Mesenchymal stem cell (in vitro differentiated cells and primary cell): ENCODE measurements at places on chromosomes 2 and 18.

DNA sequence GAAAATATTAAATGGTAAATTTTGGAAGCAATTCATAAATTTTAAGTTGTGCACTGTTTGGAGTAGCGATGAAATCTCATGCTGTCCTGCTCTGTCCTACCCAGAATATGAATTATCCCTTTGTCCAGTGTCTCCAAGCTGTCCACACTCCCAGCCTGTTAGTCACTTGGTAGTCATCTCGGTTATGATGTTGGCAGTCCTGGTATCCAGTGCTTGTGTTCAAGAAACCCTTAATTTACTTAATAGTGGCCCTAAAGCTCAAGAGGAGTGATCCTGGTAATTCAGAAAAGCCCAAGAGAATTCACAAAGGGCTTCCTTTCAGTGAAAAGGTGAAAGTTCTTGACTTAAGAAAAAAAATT, 71.8 kb upstream of the STAM2 start:
- no peak for DNase-seq

DNA sequence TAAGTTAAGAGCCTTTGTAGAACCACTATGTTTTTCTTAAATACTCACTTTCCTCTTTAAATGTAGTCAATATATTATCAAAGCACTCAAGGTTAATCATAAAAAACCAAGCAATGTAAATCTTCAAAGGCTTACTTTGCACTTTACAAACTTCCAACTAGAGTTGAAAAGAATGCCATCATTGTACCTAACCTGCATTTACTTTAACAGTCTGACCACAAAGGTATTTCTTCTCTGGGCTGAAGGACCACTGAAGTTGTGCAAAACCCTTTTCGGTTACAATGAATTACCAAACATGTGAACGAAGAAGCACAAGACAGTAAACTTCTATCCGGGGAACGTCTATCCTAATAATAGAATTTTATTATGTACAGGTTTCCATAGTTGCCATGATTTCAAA, 3.0 kb downstream of the HNRNPLL start:
- peak; percentile 41 for DNase-seq

- no peak for DNase-seq
These were observed 47.5 kb downstream of the ANO7 start for GRCh38 chr2:241235859-241236593.

GRCh38 chr2:19738707-19739106, 163.1 kb downstream of the TTC32 start:
- DNase-seq, result no peak

DNA sequence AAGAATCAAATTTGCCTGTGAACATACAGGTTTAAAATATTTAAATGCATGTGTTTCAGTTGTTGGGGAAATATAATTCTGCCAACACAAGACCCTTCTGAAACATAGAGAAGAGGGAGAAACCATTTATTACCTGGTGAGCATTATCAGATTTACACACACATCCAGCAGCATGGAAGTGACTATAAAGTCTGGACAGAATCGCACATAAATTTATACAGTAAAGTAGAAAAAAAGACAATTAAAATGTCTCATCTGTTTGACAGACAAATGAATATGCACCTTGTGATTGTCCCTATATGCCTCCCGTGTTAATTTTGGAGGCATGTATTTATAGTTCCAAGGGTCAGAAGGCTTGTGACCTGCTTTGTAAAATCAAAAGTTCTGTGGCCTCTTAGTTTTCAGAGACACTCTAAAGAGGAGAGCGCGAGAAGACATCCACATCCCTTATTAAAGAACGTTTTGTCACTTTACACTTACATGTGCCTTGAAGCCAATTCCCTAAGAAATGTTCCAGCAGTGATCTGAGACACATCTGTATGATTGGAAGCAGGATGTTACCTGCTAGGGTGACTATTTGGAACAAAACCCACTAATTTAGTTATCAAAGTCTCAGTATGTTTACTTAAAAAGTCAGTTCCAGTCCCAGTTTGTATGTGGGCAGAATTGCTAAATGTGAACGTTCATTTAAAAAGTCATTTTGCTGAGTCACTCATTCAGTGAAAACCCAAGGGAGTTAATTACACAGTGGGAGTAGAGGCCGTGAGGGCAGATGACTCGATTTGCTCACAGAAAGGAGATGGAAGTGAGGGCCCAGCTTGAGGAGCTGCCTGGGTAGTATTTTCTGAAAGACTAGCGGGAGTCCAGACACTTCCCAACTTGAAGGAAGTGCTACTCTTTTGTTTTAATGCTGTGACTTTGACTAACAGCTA, 527.6 kb upstream of the MEX3C start:
- DNase-seq, result no peak

DNA sequence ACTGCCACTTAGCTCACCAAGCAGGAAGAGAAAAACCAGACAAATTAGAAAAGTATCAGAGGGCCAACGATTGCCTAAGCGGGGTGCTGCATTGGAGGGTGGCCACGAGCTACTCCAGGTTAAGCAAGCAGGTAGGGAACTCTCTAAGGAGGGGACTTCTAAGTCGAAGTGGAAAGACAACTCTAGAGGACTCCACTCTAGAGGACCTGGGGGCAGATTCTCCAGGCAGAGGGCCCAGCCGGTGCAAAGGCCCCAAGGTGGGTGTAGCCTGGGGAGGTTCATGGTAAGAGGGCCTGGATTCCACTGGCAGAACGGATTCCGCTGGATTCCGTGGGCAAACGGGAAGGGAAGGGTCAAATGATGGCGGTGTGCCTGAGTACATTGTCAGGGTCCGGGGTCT, 12.7 kb downstream of the FBLN7 start:
- no peak for DNase-seq

DNA sequence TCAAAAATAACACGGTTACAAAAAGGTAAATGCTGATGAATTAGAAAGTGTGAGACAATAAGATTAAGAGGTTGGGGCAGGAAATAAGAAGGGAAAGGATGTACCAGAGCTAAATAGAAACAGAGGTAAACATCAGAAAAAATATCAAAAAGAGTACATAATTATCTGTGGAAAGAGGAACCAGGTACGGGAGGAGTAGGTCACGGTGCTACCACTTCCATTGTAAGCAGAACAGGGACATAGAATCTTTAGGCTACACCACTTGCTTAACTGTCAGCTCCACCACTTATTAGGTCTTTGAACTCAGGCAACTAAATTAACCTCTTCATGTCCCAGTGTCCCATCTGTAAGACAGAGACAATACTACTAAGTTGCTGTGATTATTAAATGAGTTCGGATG, 350.3 kb downstream of the LRATD1 start:
- no peak for DNase-seq

GRCh38 chr18:79344208-79344581, 51.5 kb upstream of the NFATC1 start:
- DNase-seq, result no peak

- no peak for DNase-seq
These were observed 149.9 kb upstream of the TTC39C start for GRCh38 chr18:23864624-23865023.

DNA sequence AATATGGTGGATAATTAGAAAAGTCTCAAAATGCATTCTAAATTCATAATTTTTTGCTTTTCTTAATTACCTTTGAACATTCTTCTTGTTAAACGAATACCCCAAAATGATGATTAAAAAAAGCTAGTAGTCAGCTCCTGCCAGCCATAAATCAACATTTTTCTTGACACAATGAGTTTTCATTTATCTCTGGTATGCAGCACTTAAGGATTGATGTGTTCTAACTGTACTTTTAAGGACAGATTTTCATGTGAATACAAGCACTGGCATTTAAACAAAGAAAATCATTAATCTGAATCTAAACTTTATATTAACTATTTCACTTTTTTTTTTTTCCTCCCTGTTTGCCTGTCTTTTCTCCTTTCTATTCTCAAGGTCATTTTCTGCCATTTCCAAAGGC, 976.8 kb downstream of the TMEM182 start:
- no peak for DNase-seq

GRCh38 chr2:165634282-165634681, 159.8 kb downstream of the GALNT3 start:
- no peak for DNase-seq

GRCh38 chr18:53799134-53799533, 425.3 kb downstream of the MBD2 start:
- DNase-seq, result no peak

GRCh38 chr2:107927034-107927534, 59.2 kb upstream of the SLC5A7 start:
- DNase-seq, result no peak

DNA sequence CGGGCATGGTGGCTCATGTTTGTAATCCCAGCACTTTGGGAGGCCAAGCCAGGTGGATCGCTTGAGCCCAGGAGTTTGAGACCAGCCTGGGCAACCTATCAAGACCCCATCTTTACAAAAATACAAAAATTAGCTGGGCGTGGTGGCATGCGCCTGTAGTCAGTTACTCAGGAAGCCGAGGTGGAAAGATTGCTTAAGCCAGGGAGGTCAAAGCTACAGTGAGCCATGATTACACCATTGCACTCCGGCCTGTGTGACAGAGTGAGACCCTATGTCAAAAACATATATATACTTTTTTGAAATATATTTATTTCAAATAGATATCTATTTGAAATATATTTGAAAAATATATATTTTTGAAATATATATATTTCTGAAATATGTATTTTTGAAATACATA, 10.9 kb downstream of the OSBPL1A start:
- no peak for DNase-seq

DNA sequence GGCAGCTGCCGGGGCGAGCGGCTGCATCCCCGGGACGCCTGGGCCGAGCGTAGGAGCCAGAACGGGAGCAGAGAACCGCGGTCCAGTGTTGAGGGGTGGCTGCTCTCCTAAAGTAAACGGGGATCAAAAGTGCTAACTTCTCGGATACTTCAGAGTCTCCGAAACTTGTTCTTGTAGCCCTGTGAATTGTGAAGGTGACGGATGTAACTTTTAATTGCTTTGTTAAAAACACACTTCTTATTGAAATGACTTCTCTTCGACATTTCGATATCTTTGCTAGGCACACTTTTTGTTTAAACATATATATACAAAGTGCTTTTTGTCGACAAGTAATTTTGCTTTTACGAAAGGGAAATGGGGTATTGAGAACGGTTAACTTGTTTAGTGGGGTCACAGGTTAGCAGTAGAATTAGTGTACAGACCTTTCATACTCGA, 540 bp downstream of the ATP9B start:
- DNase-seq, result no peak

DNA sequence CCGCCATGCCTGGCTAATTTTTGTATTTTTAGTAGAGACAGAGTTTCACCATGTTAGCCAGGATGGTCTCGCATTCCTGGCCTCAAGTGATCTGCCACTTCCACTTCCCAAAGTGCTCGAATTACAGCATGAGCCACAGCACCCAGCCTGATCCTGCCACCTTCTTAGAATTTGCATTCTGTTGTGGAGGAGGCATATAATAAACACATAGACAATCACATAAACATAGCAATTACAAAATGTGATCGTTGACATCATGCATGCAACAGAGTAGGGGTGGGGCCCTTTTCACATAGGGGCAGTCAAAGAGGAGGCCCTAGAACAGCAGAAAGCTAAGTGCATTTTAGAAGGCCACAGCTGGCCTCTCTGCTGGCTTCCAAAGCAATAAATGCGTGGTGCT, 39.9 kb upstream of the TSPYL6 start:
- peak; percentile 28 for DNase-seq

DNA sequence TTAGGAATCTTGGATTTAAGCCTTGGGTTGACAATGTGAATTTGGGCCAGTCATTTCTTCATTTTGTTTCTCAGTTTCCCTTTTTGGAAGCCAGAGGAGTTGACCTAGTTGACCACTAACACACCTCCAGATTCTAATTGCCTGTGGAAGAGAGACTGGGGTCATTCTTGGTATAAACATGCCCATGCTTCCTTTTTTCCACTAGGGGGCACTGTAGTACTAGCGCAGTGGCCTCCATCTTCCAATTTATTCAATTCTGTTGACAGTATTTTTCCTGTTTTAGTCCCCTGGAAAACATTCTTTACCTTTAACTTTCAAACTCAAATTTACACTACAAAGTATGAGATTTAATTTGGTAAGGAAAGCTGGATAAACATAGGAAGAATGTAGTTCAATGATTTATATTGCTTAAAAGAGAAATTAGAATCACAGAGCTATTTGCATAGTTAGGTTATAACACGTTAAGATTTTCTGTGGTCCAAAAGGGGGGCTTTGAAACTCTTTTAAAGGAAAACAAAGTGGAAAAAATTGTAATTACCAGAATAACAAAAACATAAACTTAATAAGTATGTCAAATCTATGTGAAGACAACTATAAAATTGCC, 57.5 kb upstream of the AGPS start:
- peak; percentile 70 for DNase-seq

DNA sequence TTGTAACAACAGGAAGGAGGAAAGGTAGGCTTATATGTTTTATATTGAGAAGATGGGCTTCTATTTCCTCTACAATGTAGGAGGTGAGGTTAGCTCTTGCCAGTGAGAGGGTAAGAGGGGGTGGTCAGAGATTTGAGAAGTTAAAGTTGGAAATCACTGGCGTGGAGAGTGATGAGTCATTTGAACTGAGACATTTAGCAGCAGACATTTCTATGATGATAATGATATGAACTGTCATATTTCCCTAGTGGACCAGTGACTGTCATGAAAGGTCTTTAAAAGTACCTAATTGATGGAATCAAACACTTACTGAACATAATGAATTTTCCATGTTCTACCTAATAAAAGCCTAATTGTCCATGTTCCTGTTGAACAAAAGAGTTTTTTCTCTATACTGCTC, 126.1 kb downstream of the FAM161A start:
- no peak for DNase-seq

- DNase-seq, result no peak
These were observed 2.7 kb downstream of the SKOR2 start for GRCh38 chr18:47248604-47249313.

GRCh38 chr2:10798783-10799182, 13.8 kb downstream of the PDIA6 start:
- DNase-seq, result no peak

GRCh38 chr2:46800218-46800617, 115.4 kb downstream of the MCFD2 start:
- no peak for DNase-seq
